Mammary epithelial cell (primary cell): ENCODE measurements at places on chromosomes 7 and 10.

- no peak for DNase-seq
Measured at GRCh38 chr7:48734695-48735406, 189.5 kb upstream of the CDC14C start.

GRCh38 chr10:87523731-87524130, 19.0 kb downstream of the MINPP1 start:
- DNase-seq = no peak

DNA sequence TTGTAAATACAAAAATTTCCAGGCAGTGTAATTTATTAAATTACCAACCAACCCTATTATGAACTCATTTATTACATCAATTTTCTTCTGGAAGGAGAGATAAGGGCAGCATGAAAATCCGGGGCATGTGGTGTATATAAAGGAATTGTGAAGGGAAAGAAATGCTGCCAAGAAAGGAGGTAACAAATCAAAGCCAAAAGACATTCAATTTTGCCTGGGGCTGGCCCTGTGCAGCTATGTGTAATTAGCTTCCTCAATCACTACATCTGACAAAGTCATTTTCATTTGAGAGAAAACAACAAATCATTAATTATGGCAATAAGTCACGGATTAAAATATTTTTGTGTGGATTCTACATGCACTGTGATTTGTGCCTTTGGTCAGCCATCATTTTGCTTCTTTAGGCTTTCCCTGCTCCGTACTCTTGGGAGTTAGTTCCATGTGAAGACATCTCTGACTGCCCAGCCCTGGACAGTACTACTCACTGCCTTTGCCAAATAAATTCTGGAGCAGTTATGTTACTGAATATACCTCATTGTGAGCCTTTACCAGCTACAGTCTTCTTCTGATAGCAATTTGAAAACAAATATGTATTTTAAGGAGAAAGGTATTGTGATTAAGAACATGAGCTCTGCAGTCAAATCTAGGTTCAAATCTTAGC, 191.7 kb downstream of the RELN start:
- DNase-seq = no peak

- no peak for DNase-seq
Measured at GRCh38 chr10:1567152-1567551, 170.2 kb downstream of the ADARB2 start.

DNA sequence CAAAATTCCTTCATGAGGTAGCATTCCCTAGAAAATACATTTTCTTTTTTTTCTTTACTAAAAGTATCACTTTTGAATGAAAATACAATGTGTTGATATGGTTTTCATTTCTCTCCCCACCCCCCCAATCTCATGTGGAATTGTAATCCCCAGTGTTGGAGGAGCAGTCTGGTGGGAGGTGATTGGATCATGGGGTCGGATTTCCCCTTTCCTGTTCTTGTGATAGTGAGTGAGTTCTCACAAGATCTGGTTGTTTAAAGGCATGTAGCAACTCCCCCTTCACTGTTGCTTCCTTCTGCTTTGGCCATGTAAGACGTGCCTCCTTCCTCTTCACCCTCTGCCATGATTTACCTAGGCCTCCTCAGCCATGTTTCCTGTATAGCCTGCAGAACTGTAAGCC, 790.3 kb upstream of the KCND2 start:
- DNase-seq = no peak
